ENCODE measurements at places on chromosomes 3 and 15. TPM values are rescaled to one million over a fixed set of nuclear protein-coding genes. Genes with fewer than 3 reads are reported as not detected.

DNA sequence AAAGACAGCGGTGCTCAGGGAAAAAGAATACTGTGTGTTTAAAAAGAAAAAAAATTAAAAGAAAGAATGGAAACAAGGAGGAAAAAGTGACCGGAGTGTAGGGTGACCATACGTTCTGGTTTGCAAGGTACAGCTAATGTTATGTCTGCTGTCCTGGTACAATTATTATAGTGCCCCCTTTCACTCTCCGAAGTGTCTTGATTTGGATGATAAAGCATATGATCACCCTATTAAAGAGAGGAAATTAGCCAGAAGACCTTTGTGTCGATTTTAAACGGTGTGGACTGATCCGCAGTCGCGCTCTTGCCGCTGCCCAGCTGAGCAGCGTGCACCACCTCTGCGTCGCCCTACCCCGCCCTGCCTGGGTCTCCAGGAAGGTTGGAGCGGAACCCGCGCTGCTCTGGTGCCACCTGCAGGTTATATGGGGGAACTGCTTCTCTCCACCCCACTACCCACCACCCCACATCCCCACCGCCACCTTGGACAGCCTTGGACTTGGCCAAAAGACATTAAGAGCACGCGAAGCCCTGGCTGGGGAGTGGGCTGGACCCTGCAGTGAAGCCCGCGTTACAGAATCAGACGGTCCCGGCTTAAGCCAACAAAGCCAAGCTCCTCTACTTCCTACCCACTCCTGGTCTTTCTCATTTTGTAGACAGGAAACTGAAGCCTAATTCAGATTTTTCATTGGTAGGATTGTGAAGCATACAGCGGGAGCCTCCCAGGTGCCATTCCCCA lies 41.2 kb upstream of the UBE2Q2 start:
- peak; percentile 37 for DNase-seq

GRCh38 chr3:116378077-116378476 lies 67.2 kb downstream of the LSAMP start:
- DNase-seq: no peak

Gene PTPRG
- 30.5 TPM for total RNA-seq

Gene GLDN
- total RNA-seq: not detected

DNA sequence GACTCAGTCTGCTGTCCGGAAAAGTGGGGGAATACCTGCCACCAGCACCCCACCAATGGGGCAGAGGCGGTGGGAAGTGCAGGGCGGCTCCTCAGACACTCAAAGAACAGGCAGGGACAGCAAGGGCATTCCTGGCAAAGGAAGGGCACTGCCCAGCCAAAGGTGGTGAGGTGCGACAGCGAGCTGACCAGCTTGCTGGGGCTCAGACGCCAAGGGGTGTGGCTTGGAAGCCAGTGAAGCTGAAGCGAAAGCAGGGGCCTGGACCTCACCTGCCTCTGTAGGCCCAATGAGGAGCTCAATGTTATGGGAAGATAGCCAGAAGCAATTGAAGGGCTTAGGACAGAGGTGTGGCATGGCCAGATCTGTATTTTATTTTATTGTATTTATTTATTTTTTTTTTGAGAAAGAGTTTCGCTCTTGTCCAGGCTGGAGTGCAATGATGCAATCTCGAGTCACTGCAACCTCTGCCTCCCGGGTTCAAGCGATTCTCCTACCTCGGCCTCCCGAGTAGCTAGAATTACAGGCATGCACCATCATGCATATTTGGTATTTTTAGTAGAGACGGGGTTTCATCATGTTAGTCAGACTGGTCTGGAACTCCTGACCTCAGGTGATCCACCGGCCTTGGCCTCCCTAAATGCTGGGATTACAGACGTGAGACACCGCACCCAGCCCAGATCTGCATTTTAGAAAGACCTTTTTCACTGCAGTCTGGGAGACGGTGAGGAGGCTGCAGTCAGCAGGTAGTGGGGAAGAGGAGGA lies 4.4 kb upstream of the LMAN1L start:
- no peak for DNase-seq

DNA sequence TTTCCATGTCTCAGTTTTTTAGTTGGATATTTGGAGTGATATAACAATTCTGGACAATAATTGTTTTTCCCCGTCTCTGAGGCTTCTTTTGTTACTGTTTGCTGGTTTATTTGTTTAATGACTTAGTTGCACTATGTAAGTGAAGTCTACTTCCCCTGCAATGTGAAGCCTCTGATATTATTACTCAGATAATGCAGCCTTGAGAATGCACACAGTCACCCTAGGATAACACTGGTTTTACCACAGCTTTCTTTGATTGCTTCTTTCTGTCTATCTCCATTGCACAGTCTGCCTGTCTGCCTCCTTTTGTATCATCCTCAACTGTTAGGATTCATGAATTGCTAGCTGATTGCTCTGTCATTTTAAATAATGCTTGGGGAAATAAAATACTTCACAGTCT lies 208.7 kb upstream of the ROBO1 start:
- no peak for DNase-seq

GRCh38 chr3:4581498-4581897 lies 88.3 kb downstream of the ITPR1 start:
- DNase-seq: no peak

DNA sequence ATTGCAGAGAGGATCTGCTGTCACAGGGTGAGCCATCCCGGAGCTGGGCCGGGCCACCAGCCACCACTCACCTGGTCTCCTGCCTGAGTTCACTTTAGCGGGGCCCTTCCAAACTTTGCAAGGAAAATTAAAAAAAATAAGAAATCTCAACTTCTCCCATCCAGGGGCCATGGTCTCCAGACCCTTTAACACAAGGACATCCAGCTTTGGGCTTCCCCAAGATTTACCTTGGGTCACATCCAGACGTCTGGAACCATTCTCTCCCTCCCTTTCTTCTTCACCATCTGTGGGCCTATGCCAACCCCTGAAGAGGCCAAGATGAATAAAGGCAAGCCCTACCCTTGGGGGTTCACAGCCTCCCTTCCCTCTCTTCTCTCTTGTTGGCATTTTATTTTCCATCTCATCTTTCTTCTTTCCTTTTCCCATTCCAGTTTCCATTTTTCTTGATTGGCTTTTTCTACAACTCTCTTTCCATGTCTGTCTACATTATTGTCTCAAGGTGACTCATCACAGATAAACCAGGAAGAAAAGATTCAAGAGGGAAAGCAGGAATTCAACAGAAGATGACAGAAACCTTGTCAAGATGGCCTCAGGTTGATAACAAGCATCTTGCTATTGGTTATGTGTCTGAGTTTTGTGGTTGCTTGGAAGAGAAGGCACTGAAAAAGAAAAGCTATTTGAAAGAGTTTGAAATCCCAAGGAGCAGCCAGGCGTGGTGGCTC lies 49.5 kb downstream of the ITGA11 start:
- DNase-seq: no peak

GRCh38 chr3:73727117-73727821 lies 102.5 kb upstream of the PDZRN3 start:
- DNase-seq: no peak

Gene TRANK1
- total RNA-seq: 16.8 TPM

DNA sequence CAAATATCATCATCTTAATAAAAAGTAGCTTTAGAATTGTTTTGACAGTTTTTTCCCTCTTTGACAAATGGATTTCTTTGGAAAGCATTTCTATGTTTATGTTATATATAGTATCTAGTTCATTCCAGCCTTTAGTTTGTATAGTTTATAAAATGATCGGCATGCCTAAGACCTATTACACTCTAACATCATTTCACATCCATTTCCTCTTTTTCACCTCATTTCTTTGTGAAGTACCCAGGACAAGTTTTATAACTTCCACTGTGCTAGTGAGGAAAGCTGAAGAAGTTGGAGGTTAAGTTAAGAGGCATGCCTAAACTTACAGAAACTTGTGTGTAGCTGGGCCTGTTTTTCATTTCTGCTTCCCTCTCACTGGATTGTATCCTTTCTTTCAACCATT lies 178.4 kb downstream of the TP63 start:
- no peak for DNase-seq

DNA sequence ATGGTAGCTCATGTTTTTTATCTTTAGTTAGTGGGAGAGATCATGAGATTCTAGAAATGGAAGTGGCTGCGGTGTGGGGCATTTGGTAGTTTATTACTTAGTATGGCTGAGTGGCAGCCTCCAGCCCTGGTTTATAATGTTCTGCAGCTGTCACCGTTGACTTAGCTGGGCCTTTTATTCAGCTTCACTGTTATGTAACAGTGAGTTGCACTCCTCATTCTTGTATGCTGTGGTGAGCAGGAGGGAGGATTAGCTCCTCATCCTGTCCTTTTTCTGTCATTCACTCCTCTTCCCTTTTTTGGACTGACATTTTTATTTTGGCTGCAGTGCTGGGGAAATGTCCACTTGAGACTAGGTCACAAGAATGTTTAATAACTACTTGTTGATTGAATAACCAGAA lies 29.5 kb downstream of the RAD54L2 start:
- DNase-seq: no peak

Gene SEC62
- total RNA-seq: 36.6 TPM

DNA sequence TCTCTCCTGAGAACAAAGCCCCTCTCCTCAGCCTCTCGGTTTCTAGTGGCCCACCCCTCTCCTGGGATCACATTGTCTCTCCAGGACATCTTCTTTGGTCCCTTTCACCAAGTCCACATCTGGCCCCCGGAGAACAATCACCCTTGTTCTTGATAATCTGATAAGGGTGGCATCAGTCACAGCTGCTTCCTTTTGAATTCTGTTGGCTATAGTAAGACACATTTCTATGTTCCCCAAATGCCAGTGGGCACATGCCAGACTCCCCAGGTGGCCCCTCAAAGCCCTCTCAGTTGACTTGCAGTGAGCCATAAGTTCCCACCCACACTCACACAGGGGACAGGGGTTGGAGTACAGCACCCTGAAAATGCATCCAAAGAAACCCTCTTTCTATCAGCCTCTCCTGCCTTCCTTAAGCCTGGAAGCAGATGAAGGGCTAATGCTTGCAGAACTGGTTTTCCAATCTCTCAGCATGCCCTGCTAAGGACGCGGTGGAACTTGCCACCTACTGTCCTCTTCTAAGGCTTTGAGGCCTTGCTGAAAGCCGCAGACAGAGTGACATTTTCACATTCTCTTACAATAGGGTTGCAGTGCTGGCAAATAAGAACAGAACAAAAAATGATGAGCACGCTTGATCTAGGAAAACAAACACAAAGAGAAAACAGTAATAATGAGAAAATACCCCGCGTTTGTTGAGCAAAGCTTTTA lies 101.3 kb upstream of the SLCO3A1 start:
- no peak for DNase-seq
